Endothelial cell of umbilical vein (primary cell): ENCODE measurements at places on chromosomes 11 and 22. TPM values are rescaled to one million over a fixed set of nuclear protein-coding genes. Genes with fewer than 3 reads are reported as not detected.

- DNase-seq: no peak
Measured at GRCh38 chr11:13364388-13364787, 86.8 kb downstream of the BMAL1 start.

DNA sequence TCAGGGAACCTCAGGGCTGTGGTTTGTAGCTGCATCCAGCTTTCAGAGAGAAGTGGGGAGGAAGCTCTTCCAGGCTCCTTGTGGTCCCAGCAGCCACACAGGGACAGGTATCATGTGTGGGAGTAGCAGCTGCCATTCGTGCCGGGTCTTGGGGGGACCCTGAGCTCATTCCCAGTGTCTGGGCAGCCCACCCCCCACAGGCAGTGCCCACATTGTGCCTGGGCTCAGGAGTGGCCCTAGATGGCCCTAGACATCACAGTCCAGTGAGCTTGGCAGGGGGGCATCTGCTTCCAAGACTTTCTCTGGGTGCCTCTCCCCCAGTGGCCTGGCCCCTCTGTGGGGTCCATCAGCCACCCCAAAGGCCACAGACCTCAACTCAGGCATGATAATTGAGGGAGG is 619.7 kb downstream of the BRD1 start:
- no peak for DNase-seq

GRCh38 chr11:62468577-62468976 is 49.7 kb downstream of the SCGB1A1 start:
- no peak for DNase-seq

DNA sequence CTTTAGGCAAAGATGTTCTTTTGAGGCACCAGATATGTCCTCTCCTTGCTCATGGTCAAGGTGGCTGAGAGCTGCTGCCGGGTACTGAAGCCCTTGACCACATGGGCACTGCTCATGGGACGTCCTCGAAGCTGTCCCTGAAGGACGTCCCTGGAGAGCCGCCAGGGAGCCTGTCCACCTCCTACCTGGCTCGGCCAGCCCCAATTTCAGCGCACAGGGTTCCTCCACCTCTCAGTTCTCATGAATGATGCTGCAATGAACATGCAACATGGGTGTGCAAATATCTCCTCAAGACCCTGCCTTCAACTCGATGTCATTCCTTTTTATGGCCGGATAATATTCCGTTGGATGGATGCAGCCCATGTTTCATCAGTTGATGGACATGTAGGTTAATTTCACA is 24.4 kb upstream of the TOLLIP start:
- no peak for DNase-seq

- peak; percentile 76 for DNase-seq
Measured at GRCh38 chr11:59158206-59159068, 13.5 kb upstream of the DTX4 start.

DNA sequence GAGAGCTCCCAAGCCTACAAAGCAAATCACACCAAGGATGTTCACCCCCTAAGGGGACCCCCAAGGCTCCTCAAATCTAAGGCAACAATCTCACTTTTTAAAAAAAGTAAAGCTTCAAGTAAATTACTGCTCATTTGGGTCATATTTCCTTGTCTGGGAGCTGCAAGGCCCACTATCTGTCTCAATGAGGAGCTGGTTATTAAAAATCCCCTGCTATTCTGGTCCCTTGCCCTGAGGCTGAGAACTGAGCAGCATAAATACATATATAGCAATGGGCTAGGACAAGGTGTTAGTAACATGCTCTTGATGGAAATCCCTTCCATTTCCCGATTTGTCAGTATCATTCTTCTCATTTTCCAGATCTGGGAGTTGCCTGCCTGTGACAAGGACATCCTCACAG is 119.2 kb downstream of the ETS1 start:
- no peak for DNase-seq

- DNase-seq: no peak
Measured at GRCh38 chr22:17337639-17338038, 31.6 kb upstream of the CECR2 start.

- peak; percentile 98 for DNase-seq
Measured at GRCh38 chr11:6481012-6481923, at the start of the genes ARFIP2 and TIMM10B. Gene ARFIP2, minus strand, starts transcription at chr11:6481331. Its CDS starts 910 bp downstream, at chr11:6480421. Gene TIMM10B, plus strand, starts transcription at chr11:6481501. Its CDS starts 16 bp downstream, at chr11:6481517.

GRCh38 chr11:17256512-17256911 is 20.0 kb upstream of the NUCB2 start:
- DNase-seq: peak; percentile 21

- peak; percentile 26 for DNase-seq
Measured at GRCh38 chr11:25890626-25891260, 441.2 kb upstream of the ANO3 start.

DNA sequence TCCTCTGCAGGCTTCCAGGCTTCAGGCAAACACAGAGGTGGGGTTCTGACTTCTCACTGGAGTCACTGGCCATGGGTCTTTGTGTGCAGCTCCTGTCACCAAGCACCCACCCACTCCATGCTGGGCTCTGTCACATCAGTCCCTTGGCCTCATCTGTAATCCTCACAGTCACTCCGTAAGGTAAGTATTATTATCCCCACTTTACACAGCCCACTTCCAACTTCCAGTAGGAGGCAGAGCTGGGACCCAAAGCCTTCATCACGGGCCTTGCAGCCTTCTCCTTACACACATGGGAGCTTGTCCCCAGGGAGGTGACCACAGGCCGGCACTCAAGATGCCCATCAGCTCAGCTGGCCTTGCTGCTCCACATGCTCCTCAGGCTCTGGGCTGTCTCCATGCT is 266.7 kb upstream of the B3GAT1 start:
- no peak for DNase-seq

- DNase-seq: no peak
Measured at GRCh38 chr11:27373856-27374602, 11.0 kb upstream of the CCDC34 start.

- DNase-seq: no peak
Measured at GRCh38 chr22:37985751-37986281, 1.5 kb upstream of the SOX10 start.

DNA sequence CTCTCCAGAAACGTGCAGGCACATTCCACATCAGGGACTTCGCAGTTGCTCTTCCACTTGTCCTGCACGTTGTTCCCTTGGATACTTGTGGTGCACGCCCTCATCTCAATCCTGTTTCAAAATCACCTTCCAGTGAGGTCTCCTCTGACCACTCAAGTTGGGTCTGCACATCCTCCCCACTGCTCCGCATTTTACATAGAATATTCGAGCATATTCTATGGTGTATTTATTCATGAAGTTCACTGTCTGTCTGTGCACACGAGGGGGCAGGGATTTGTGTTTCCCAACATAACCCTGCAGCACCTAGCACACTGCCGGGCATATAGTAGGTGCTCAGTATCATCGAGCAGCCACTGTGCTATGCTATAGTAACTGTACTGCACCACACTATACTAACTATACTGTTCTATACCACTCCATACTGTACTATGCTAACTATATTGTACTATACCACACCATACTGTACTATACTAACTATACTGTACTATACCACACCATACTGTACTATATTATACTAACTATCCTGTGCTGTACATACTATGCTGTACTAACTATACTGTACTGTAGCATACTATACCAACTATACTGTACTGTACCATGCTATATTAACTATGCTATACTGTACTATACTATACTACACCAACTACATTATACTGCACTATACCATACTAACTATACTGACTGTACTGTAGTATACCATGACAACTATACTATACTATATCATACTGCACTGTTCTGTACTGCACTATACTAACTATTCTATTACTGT is 30.3 kb downstream of the ELF5 start:
- DNase-seq: no peak

- DNase-seq: no peak
Measured at GRCh38 chr11:134506046-134506445, 94.0 kb upstream of the B3GAT1 start.

DNA sequence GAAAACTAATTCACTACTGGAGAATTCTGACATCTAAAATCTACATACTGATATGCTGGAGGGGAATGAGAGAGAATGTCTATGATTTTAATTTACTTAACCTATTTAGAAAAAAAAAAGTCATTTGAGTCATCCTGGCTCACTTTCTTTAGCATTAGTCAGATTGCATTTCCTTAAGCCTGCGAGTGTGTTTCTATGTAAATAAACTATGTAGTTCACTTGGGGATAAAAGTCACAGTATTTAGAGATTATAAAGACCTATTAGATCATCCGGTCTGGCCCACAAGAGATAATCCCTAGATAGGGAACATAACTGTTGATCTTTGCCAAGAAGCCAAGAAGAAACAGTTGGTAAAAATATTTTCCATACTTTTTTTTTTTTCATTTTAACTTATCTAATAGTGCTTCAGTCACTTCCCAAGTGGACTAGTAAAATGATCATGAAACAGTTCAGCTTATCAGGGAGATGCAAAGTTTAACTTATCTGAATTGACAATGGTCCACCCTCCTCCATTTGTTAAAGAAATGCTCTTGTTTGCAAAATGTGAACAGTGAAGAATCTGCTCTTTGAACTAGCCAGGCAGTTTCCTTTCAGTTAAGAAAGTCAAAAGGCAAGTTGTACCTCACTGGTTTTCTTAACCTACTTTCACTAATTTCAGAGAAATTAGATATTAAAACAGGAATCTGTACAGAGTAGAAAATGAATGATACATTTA is 21.2 kb upstream of the BLID start:
- peak; percentile 88 for DNase-seq

DNA sequence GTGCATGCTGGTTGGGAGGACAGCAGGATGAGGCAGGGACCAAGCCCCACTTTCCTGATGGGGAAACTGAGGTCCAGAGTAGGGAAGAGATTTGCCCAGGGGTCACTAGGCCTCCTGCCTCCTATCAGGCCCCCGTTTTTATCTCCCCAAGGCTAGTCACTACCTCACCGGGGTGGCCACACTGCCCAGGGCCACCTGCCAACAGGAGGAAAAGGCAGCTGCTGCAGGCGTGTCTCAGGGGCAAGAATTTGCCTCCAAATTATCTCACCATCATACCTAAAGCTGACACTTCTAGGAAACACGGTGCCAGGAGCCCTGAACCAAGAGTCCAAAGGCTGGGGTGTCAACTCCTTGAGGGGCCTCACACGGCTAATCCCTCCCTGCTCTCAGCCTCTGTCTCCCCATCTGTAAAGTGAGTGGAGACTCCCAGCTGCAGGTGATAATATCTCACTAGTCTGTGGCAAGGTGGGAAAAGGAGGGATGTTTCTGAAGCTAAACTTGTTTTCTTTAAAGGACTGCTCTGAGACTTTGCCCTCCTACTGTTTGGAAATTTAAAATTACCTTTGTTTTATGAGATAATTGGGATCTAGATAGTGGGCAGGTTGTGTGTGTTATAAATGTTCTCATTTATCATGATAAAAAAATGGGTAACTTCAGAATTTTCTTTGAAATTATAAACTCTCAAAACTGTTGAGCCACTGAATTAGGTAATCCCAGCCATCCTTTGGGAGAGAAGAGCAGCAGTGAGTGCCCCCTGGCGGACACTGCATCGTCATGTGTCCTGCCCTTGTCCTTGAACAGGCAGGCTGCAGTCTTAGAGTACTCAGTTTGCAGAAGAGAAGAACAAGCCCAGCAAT is 60.0 kb downstream of the MYO7A start:
- DNase-seq: peak; percentile 75

DNA sequence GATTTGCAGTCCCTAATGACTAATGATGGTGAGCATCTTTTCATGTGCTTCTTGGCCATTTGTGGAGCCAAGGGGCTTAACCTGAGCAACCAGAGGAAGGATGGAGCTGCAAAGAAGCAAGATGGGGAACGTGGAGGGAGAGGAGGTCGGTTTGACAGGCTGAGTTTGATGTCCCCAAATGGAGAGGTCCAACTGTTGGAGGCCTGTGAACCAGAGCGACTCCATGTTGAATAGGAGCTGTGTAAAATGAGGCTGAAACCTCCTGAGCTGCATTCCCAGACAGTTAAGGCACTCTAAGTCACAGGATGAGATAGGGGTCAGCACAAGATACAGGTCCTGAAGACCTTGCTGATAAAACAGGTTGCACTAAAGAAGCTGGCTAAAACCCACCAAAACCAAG is 54.5 kb downstream of the RPS6KA4 start:
- DNase-seq: no peak

DNA sequence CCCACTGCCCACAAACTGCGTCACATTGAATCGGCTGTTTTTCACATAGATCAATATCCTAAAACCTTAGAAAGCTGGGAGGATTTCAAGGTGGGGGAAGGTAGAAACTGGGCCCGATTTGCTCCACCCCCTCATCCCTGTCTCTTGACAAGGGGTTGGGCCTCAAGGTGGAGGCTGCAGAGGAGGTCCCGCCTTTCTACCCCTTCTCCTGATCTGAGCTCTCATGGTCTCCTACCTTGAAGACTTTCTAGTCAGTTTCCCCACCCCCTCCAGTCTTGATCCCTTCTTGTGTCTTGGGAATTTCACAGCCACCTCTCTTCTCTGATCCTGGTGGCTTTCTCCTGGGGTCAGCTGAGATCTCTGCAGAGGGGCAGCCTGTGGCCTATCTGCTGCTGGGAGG is 4.5 kb upstream of the STARD10 start:
- no peak for DNase-seq

- no peak for DNase-seq
Measured at GRCh38 chr22:35178446-35178845, 78.8 kb upstream of the HMGXB4 start.

DNA sequence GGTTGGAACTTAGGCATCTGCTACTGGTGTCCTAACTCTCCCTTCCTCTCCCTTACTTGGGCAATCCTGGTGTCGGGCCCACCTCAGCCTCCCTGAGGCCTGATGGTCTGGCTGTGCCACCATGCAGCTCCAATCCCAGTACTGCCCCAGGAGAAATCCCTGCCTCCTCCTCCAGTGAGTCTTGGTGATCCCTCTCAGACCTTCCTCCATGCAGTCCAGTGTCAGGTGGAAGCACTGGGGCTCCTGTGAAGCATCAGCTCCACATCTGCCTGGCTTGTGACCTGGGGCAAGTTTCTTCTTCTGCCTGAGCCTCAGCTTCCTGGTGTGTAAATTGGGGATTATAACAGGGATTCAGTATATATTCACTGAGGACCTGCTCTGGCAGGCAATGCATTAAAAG is 1.8 kb upstream of the PELI3 start:
- no peak for DNase-seq

DNA sequence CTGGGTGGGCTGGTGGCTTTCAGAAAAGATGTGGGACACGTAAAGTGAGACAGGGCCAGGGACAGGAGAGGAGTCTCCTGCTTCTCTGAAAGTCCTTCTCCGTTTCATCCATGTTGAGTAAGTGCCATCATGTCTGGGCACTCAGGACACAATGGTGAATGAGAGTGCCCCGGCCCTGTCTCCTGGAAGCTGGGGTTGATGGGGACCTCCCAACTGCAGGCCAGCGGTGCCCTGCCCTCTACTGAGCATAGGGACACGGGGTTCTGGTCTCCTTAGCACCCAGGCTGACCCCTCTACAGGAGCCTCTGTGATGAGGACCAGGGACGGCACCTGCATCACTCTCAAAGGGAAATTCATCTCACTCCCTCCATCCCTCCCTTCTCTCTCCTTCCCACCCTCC is 772.3 kb downstream of the BRD1 start:
- no peak for DNase-seq

The NLRP6 gene
- polyA plus RNA-seq: not detected in 2 replicates

The WBP2NL gene
- polyA plus RNA-seq: 0.08 and 0.13 TPM in 2 replicates

The TLCD5 gene
- 8.3 and 9.7 TPM in 2 replicates for polyA plus RNA-seq

The FIBIN gene
- polyA plus RNA-seq: not detected in 2 replicates

The PIWIL4 gene
- polyA plus RNA-seq: 0.55 and 0.76 TPM in 2 replicates

The ZNF70 gene
- polyA plus RNA-seq: 1.7 and 1.9 TPM in 2 replicates

The SMC1B gene
- not detected in 2 replicates for polyA plus RNA-seq

The OR51B2 gene
- not detected in 2 replicates for polyA plus RNA-seq

The JAML gene
- polyA plus RNA-seq: 0.04 TPM in 1 of 2 replicates, not detected in the other

The GGT5 gene
- polyA plus RNA-seq: 293 and 501 TPM in 2 replicates

The TUB gene
- 2.3 and 2.5 TPM in 2 replicates for polyA plus RNA-seq

The SOX6 gene
- polyA plus RNA-seq: 0.14 and 0.32 TPM in 2 replicates

The OR52I2 gene
- not detected in 2 replicates for polyA plus RNA-seq

The RBM14 gene
- polyA plus RNA-seq: 44.0 and 49.6 TPM in 2 replicates

The H19 gene
- 0.21 and 0.68 TPM in 2 replicates for polyA plus RNA-seq

The DBX1 gene
- not detected in 2 replicates for polyA plus RNA-seq
